ENCODE measurements at places on chromosomes 5 and 9.

DNA sequence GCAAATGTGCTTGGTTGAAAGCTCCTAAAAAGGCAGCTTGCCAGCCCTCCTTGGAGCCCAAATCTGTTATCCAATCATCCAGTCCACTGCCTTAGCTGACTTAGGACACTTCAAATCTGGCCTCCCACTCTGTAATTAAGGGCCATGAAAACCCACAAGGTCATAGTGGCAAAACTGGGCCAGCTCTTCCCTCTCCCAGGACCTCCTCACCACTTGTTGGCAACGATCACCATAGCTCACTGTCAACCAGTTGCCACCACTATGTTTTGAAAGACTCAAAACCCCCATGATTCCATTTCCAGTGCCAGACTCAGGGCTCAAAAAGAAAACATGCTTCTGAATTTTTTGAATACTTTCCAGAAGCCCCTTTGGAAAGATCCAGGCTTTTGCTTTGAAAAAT is 107.5 kb downstream of the NREP start:
- DNase-seq: no peak

- no peak for DNase-seq
Observed at GRCh38 chr5:54545796-54546195, 28.2 kb downstream of the SNX18 start.

- no peak for DNase-seq
Observed at GRCh38 chr9:73889023-73889422, 608.1 kb upstream of the RORB start.

DNA sequence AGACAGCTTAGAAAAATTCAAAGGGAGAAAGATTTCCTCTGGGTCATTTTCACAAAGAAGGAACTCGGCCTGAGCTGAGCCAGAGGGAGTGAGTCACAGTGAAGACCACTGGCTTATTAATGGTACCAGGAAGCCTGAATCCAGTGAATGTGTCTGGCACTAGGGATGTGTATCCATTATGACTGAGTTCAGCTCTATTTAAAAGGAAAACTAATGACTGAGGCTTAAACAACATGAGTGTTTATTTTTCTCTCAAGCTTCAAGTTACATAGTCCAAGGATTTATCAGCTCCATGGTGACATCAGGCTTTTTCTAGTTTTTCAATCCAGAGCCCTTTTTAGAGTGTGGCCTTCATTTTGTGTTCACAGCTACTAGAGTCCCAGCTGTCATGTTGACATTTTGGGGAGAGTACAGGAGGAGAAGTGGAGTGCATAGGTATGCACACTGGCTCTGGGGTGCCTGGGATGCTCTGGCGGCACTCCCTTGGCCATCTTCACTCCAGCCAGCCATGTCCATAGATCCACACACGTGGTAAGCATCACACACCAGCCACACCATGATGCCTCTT is 159.5 kb upstream of the ERCC6L2 start:
- DNase-seq: no peak

GRCh38 chr9:36873247-36873875 is 160.7 kb downstream of the PAX5 start:
- peak; percentile 76 for DNase-seq

GRCh38 chr9:74555565-74555964 is 58.4 kb downstream of the RORB start:
- DNase-seq: no peak

DNA sequence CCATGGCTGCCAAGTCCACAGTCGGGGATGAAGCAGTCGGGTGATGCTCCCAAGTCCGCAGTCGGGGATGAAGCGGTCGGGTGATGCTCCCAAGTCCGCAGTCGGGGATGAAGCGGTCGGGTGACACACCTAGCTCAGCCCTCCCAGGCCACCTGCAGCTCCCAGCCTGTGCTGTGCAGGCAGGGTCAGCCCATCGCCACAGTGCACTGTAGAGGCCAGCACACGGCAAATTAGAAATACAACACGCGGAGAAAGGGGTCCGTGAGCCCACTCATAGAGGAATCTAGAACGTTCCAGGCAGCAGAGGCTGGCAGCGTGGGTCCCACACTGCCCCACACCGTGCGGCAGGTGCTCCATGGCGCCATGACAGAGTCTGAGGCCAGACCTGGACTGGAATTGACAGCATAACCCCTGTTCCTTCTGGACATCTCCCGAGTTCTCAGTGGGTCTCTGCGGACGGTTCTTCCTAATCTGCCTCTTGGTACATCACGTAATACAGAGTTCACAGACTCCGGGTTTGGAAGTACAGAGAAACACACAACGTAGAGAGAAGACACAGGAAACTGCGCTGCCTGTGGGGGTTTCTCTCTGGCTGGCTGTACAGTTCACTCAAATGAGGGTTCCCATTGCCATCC is 7.7 kb upstream of the EXOC3 start:
- DNase-seq: no peak

GRCh38 chr5:113140837-113141671 is 164.5 kb downstream of the DCP2 start:
- no peak for DNase-seq

DNA sequence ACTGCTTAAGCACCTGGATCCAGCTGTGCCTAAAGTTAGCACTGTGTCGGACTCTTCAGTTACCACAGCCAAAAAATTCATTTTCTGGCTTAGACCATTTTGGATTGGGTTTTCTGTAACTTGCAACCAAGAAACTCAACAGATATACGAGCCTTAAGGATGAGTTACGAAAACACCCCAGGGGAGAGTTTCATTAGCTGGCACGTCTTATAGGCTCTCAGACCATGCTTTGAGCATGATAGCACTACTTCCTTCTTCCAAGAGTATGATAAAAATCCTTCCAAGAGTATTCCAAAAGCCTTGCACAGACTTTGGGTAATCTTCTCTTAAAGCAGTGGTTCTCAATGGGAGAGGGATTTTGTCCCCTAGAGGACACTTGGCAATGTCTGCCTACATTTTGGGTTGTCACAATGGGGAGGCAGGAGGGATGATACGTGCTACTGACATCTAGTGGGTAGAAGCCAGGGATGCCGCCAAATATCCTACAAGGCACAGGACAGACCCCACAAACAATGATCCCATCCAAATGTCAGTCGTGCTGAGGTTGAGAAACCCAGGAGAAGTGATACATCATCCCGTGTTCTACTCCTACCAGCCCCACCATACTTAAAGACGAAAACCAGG is 64.8 kb downstream of the SMIM23 start:
- no peak for DNase-seq

DNA sequence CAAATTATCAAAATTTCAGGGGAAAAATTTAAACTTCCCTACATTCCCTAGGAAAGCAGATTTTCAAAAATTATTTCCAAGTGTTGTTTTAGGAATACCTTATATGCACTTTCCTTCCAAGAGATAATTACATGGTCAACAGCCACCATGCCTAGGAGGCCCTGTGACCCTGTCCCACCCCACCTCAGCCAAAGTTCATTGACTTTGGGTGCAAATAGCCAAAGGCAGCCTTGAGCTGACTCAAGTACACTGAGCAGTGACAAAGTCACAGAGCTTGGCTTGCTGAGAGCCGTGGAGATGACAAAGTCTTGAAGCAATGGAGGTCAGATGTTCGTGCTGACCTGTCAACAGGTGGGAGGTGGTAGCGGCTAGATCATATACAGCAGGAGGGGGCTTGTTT is 24.3 kb upstream of the FBP1 start:
- DNase-seq: no peak

DNA sequence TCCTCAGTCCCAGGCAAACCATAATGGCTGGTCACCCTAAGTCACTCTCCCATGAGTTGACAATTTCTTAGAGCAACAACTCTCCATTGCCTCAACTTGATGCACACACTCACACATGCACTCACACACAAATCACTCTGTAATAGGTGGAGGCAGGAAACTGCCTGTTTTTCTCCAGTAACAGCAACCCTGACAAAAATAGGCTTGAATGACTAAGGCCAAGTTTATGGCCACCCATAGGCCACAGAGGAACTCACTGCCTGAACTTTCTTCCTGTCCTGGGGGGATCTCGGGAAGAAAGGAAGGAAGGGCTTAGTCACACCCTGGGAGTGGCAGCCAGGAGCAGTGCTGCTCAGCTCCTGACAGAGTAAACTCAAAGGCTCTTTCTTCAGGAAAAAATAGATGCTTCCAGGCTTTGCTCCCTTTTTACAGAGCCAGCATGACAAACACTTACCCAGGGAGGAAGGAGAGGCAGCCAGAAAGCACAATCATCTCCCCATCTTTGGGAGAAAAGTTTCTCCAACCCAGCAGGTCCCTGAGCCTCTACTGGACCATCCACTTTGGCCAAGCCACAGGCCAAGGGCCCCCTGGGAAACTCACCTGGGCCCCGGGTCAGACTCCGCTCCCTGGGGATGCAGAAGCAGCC is 368 bp downstream of the SH3TC2 start:
- no peak for DNase-seq

DNA sequence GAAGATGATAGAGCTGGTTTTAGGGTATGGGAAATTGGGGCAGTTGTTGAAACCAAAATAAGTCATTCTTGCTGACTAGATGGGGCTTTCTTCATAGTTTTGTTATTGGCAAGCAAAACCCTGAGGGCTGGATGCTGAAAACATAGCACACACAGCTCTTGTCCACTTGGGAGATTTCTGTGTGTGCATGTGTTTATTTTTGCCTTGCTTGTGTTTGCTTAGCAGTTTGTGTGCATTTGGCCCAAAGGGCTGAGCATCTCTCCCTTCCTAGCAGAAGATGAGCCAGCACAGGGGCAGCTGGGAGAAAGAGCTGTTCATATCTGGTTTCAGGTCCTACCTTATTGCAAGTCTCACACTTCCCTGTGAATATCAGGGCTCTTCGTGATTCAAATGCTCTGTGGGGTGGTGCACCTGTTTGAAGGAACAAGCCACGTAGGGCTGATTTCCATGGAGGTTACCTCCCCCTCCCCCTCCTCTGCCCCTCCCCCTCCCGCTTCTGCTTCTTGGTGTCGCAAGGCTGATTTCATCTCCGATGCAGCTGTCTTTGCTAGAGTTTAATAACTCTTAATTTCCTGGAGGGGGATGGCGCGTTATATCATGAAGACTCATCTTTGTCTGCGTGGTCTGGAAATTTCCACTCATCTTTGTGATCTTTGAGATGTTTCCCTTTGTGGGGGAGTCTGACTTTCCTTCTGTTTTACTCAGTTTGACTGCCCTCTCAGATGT is 296.5 kb downstream of the ARHGAP26 start:
- DNase-seq: no peak

GRCh38 chr5:40260361-40260760 is 419.4 kb upstream of the PTGER4 start:
- DNase-seq: no peak

GRCh38 chr9:74691058-74691457 is 193.9 kb downstream of the RORB start:
- no peak for DNase-seq

GRCh38 chr9:78030553-78031443 is 813 bp downstream of the GNAQ start:
- peak; percentile 71 for DNase-seq
